ENCODE measurements at places on chromosomes 7 and 10. TPM values are rescaled to one million over a fixed set of nuclear protein-coding genes. Genes with fewer than 3 reads are reported as not detected.

DNA sequence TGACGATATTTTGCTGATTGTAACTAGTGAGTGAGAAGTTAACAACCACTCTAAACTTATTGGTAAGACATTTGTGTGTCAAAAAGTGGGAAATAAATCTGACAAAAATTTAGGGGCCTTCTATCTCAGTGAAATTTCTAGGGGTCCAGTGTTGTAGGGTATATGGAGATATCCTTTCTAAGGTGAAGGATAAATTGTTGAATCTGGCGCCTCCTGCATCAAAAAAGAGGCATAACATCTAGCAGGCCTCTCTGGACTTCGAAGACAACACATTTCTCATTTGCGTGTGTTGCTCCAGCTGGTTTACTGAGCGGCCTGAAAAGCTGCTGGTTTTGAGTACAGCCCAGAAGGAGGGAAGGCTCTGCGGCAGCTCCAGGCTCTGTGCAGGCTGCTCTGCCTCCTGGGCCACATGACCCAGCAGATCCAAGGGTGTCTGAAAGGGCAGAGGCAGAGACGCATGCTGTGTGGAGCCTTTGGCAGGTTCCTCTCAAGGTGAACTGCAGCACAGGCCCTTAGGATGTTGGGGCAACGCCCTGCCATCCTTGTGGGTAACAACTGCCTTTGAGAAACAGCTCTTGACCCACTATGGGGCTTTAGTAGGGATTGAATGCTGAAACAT lies 72.4 kb downstream of the LMBR1 start:
- H3K27me3 ChIP-seq: no peaks in the 10 kb centered on the region
- no peak for DNase-seq
- H3K27ac ChIP-seq: no peak overlapping the region
- no peaks in the 10 kb centered on the region for H3K4me1 ChIP-seq

DNA sequence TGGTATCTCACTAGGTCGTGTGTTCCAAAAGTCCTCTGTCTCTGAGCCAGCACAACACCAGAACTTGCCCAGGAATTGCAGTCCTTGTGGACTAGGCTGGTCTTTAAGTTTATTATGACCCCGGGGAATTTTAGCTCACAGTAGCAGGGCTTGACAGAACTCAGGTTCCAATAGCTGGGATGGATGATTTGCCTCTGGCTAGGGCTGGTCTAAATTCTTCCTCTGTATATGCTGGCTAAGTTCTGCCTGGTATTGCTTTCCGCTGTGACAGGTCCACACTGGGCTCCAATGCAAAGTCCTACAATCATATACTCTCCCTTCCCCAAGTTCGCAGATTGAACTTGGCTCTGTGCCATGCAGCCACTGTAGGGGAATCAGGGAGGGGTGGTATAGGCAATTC lies 52.5 kb downstream of the FAS start:
- peaks cover 12% of the 10 kb centered on the region for H3K4me1 ChIP-seq
- H3K36me3 ChIP-seq: no peaks in the 10 kb centered on the region
- H3K27ac ChIP-seq: no peak overlapping the region
- no peak overlapping the region for H3K4me3 ChIP-seq
- DNase-seq: no peak
- no peaks in the 10 kb centered on the region for H3K27me3 ChIP-seq

- no peaks in the 10 kb centered on the region for H3K27me3 ChIP-seq
- H3K36me3 ChIP-seq: no peaks in the 10 kb centered on the region
- no peaks in the 10 kb centered on the region for H3K4me1 ChIP-seq
- no peak overlapping the region for H3K27ac ChIP-seq
- no peak overlapping the region for H3K4me3 ChIP-seq
- DNase-seq: no peak
Measured at GRCh38 chr10:51867956-51868355, 168.6 kb upstream of the CSTF2T start.

DNA sequence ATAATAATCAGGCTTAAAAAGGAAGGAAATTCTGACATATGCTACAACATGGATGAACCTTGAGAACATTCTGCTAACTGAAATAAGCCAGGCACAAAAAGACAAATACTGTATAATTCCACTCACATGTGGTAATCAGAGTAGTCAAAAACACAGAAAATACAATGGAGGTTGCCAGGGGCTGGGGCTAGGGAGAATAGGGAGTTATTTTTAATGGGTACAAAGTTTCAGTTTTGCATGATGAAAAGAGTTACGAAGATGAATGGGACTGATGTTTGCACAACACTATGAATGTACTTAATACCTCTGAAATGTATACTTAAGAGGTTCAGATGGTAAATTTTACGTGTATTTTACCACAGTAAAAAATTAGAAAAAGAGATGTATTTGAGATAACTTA lies 145.6 kb downstream of the DOCK4 start:
- no peak overlapping the region for H3K27ac ChIP-seq
- H3K27me3 ChIP-seq: no peaks in the 10 kb centered on the region
- peaks cover 4% of the 10 kb centered on the region for H3K4me1 ChIP-seq
- no peak for DNase-seq
- H3K36me3 ChIP-seq: no peaks in the 10 kb centered on the region

DNA sequence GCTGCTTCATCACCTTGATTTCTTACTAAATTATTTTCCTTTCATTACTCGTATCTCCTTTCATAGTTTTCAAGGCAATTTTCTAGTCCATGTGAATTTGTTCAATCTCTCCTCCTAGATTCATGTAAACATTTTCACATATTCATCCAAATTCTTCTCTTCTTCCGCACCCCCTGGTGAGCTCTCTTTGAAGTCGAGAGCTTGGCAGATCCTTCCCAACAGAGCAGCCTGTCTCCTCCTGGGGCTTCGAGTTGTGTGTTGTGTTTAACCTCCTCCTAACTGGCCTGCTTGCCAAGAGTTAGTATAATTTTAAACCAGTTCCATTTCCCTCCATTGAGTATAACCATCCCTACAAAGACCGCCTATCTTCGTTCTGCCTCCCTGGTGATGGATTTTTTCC lies 272.4 kb upstream of the CELF2 start:
- H3K27ac ChIP-seq: no peak overlapping the region
- H3K4me3 ChIP-seq: no peak overlapping the region
- no peak for DNase-seq
- no peaks in the 10 kb centered on the region for H3K27me3 ChIP-seq
- no peaks in the 10 kb centered on the region for H3K36me3 ChIP-seq

DNA sequence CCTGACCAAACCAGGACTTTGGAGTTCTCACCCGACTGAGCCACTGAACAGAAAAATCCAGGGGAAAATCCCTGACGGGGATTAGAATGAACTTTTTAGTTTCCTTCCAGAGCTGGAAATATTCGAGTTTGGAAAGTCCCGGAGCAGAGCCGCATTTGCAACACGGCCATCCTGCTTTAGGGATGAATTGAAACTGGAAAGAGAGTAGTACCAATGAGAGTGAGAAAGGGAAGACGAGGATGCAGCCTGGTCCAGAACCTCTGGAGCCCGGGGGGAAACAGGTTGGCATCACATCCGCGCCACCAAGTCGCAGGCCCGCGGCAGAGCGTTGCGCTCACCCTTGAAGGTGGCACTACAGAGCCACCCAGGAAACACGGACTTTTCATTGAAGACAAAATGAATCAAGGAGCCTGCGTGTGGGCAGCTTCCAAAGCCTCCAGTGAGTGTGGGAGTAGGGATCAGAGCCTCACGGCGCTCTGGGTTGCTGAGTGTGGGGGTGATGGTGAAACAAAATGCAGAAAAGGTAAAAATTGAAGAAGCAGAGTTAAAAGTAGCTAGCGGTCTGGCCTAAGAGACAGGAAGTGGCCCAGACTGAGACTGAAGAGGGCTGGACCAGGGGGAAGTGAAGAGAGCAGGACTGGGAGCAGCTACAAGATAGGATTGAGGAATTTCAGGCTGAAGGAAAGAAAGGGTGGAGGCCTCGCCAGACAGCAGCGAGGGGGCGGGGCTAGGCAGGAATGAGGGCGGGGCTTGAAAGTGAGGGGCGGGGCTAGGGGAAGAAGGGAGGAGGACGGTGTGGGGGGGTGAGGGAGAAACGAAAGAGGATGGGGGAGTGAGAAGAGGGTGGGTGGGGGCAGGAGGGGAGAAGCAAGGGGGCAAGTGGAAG lies 1.8 kb downstream of the SMURF1 start:
- peaks cover 60% of the 10 kb centered on the region for H3K4me1 ChIP-seq
- H3K27me3 ChIP-seq: no peaks in the 10 kb centered on the region
- peak; percentile 86 for DNase-seq
- peak overlapping the region; percentile 100 for H3K4me3 ChIP-seq
- peak overlapping the region; percentile 100 for H3K27ac ChIP-seq

- no peaks in the 10 kb centered on the region for H3K27me3 ChIP-seq
- no peak overlapping the region for H3K4me3 ChIP-seq
- H3K4me1 ChIP-seq: no peaks in the 10 kb centered on the region
- H3K36me3 ChIP-seq: no peaks in the 10 kb centered on the region
Measured at GRCh38 chr10:81428456-81429134, 446.4 kb upstream of the NRG3 start.

- no peak for DNase-seq
- H3K27ac ChIP-seq: no peak overlapping the region
- no peak overlapping the region for H3K4me3 ChIP-seq
- no peaks in the 10 kb centered on the region for H3K27me3 ChIP-seq
- no peaks in the 10 kb centered on the region for H3K4me1 ChIP-seq
Measured at GRCh38 chr10:99172950-99173349, 62.7 kb downstream of the HPSE2 start.

- DNase-seq: no peak
- H3K4me1 ChIP-seq: peaks cover 55% of the 10 kb centered on the region
- no peaks in the 10 kb centered on the region for H3K27me3 ChIP-seq
- no peaks in the 10 kb centered on the region for H3K36me3 ChIP-seq
- H3K4me3 ChIP-seq: peak overlapping the region; percentile 85
- peak overlapping the region; percentile 100 for H3K27ac ChIP-seq
Measured at GRCh38 chr10:63522277-63522687, 1.1 kb downstream of the REEP3 start.

DNA sequence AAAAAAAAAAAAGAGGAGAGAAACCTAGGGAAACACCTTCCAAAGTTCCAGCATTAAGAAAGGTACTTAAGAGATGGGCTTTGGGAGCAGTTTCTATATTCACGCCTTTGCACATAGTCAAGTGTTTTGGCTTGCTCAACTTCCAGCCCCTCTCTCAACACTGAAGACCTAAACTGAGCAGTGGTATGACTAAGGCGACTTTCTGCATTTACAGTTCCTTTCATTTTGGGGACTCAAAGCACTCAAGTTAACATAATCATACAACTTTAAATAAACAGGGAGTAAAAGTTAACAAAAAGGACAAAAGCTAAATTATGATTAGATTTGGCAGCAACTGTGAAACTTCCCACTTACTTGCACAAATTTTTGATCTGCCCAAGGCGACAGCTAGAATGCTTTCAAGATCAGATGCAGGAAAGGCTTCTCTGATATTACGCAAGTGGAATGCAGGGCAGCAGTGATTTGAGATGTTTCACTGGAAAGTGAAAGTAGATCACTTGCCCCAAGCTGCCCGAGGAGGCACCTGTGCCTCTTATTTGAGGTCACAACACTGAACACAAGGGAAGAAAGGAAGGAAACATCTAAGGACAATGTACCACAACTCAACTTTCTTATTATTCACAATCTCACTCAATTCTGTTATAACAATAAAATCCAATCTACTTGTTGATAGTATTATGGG lies 199.5 kb downstream of the SKAP2 start:
- no peak overlapping the region for H3K4me3 ChIP-seq
- no peaks in the 10 kb centered on the region for H3K27me3 ChIP-seq
- H3K27ac ChIP-seq: no peak overlapping the region

DNA sequence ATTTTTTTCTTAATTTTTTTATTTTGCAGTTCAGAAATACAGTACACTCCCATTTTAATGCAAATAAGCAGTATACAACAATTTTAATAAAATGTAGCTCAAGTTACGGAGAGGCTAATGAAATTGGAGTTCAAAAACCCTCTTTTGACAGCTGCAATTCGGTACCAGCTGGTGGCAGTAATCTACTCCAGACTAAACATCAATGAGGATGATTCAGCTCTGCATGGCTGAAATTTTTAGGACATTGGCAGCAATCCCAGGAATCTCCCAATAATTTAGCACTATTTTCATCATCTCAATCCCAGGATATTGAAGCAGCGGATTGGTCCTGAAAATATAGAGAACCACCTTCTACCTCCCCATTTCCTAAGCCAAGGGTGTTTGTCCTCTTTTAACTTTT lies 278.8 kb downstream of the CACNA2D1 start:
- peaks cover 6% of the 10 kb centered on the region for H3K4me1 ChIP-seq
- H3K27me3 ChIP-seq: no peaks in the 10 kb centered on the region
- H3K36me3 ChIP-seq: no peaks in the 10 kb centered on the region
- no peak for DNase-seq

DNA sequence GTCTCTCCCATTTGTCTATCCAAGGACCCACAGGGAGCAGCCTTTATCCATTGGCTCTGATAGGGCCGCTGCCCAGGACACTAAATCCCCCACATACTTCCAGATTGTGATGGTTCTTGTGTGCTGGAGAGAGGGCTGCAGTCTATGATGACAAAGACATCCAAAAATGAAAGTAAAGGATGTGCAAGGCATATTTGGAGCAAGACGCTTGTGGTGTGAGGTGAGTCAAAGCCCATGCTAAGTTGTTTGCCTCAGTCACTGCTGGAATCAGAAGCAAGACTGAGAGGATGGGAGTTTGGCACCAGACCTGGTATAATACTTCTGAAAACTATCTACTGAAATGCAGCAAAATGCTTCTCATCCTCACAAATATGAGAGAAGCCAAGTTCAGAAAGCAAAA lies 22.7 kb downstream of the ZNF22 start:
- no peak for DNase-seq
- no peaks in the 10 kb centered on the region for H3K36me3 ChIP-seq
- no peaks in the 10 kb centered on the region for H3K27me3 ChIP-seq
- H3K4me3 ChIP-seq: no peak overlapping the region
- H3K27ac ChIP-seq: no peak overlapping the region

- H3K4me1 ChIP-seq: no peaks in the 10 kb centered on the region
- no peak overlapping the region for H3K4me3 ChIP-seq
- H3K27me3 ChIP-seq: no peaks in the 10 kb centered on the region
- no peaks in the 10 kb centered on the region for H3K36me3 ChIP-seq
Measured at GRCh38 chr7:101832685-101833375, 15.4 kb downstream of the CUX1 start.

DNA sequence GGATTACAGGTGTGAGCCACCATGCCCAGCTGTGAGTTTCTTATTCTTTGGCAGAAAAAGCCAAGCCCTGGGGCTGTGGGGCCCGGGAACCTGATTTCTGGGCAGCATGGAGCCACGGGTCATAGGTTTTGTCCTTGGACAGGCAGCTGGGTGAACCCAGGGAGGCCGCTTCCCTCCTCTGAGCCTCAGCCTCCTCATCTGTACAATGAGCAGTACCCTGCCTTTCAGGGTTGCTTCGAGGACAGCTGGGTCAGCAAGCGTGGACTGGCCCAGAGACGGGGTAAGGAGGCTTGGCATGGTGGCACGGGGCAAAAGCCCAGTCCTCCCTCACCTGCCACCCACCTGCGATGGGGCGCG lies 84.1 kb upstream of the GNA12 start:
- no peak overlapping the region for H3K4me3 ChIP-seq
- H3K27ac ChIP-seq: no peak overlapping the region

- H3K4me1 ChIP-seq: no peaks in the 10 kb centered on the region
- H3K27ac ChIP-seq: no peak overlapping the region
- H3K36me3 ChIP-seq: peaks cover 98% of the 10 kb centered on the region
Measured at GRCh38 chr7:6154542-6155404, 117.7 kb downstream of the CYTH3 start.

- H3K4me1 ChIP-seq: no peaks in the 10 kb centered on the region
- H3K27ac ChIP-seq: no peak overlapping the region
- no peaks in the 10 kb centered on the region for H3K27me3 ChIP-seq
- H3K4me3 ChIP-seq: no peak overlapping the region
Measured at GRCh38 chr10:78309536-78310237, 276.0 kb downstream of the RPS24 start.

- peaks cover 2% of the 10 kb centered on the region for H3K27me3 ChIP-seq
- H3K4me1 ChIP-seq: no peaks in the 10 kb centered on the region
- no peak for DNase-seq
- no peak overlapping the region for H3K27ac ChIP-seq
- no peak overlapping the region for H3K4me3 ChIP-seq
Measured at GRCh38 chr7:3994764-3995163, 687.3 kb upstream of the FOXK1 start.

The MALSU1 gene
- total RNA-seq: 80.2 TPM

The RSPH10B2 gene
- not detected for total RNA-seq

The TMEM139 gene
- total RNA-seq: 5.9 TPM

The PPP1R3C gene
- total RNA-seq: 4.8 TPM
